Head of caudate nucleus (tissue), 42 donors: ENCODE measurements at places on chromosomes 2 and 18.

DNA sequence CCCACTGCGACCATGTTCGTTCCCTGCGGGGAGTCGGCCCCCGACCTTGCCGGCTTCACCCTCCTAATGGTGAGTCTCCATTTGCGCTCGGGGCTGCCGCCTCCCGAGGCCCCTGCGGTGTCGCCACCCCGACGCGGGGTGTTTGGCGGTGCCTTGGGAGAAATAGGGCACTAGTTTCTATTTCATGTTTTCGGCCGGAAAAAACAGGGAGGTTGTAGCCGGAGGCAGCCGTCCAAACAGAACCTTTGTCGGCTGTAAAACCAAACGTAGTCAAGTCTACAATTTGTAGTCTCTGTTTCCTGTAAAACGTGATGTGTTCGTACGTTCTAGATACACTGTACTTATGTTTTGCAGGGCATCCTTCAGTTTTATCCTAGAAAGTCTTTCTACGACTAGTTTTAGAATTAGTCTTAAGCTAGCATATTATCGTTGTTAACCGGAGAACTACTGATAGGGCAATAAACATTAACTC is 290 bp downstream of the PSMG2 start:
- no peak for DNase-seq

- no peak for DNase-seq
Measured at GRCh38 chr2:127410871-127411652, 7.2 kb upstream of the PROC start.

DNA sequence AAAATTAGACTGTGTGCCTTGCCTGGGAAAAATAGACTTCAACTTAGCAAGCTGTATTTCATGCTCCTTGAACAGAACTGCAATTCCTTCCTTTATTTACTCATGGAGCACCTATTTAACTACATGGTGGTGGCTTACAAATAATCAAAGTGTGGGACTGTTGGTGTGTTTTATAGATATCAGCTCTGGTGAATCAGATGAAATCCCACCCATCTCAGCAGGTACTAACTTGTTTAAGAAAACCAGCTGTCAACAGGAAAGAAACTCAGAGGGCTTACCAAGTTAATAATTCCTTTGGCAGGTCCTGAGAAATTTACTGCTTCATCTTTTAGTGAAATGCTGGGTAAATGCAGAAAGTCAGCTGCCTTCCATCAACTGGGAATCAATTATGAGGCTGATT is 830.6 kb downstream of the SLC4A3 start:
- no peak for DNase-seq

GRCh38 chr2:196431076-196431475 is 208.4 kb upstream of the CCDC150 start:
- no peak for DNase-seq

DNA sequence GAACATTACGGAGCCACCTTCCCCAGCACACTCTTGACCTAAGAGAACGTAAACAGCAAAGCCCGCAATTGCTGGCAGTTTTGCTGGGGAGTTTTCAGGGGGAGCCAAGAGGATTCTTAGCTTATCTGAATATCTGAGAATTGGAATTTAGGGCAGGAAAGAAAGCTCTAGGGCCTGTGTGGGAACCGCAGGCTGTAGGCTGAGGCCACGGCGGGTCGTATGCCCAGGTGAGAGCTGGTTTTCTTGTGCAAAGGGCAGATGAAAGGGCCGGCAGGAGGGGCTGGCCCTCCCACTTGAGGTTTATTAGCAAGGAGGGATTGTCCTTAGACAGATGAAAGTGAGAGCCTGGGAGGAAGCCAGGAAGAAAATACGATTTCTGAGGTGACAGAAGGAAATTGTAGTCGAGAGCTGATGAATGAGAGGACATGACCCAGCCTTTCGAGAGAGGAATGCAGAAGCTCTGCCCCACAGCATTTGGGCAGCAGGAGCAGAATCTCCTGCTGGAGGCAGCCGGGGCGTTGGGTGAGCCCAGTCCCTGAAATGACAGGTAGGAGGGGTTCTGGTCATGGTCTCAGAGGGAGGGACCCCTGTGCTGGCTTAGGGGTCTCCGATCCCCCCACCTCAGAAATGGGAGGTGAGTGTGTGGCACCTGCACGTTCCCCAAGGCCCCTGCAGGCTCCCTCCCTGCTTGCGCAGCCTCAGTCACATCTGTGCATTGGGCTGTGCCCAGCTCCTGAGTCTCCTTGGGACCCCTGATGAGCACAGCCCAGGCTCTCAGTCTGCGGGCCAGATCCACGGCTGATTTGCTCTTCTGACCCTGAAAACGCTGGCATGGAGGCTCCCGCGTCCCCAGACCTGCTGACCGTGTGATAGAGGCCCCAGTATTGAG is 61.1 kb downstream of the CABLES1 start:
- no peak for DNase-seq

GRCh38 chr18:50441016-50441415 is 66.2 kb downstream of the SKA1 start:
- no peak for DNase-seq

DNA sequence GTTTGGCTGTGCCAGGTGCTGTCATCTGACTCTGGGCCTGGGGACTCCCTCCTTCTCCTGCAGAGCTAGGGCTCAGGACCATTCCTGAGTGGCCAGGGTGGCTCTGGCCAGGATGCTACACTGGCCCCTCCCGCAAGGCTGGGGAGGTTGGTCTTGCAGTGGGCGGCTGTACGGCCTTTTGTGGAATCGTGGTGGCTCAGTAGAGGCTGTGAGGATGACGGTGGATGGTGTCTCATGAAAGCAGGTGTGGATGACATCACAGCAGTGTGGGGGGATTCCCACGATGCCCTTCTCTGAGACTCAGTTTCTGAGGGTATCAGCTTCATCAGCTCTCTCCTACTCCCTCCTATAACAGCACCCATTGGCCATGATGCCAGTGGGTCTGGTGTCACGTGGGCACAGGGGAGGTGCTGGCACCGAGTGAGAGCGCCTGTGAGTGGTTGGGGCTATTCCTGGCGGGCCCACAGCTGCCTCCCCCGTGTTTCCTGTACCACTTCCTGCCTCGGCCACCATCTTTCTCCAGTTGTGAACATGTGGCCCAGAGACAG is 144.2 kb upstream of the HDAC4 start:
- no peak for DNase-seq

GRCh38 chr2:81093031-81093430 is 788.5 kb upstream of the LRRTM1 start:
- no peak for DNase-seq

DNA sequence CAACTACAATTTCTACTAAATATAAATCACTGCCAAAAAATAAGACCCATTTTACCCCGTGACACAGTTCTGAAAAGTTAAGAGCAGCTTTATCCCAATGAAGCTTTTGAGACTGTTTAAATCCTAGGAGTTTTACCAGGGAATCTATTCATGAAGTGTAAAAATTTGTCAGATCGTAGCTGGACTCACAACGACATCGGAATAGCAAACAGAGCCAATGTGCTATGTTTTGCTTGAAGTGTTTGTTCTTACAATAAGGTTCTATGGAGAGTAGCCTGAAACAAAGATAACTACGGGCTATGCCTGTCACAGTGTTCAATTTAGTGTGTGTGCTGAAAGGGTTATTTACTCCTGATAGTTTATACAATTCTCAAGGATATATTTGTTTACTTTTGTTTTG is 78.5 kb upstream of the L3MBTL4 start:
- no peak for DNase-seq

DNA sequence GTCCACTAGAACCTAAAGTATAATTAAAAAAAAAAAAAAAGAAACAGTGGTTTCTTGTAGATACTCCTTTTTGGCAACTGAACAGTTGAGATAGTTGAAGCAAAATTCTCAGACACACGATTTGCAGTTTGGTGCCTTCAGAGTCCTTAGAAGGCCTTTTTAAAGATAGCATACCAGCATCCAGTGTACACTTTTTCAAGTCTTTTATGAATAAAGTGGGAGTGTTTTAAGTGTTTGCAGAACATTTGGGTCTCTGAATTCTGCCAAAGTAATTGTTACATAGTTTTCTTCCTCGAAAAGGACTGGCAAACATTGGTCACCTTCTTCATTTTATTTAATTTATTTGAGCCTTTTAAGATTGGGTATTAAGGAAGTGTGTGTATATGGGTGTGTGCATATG is 62.3 kb downstream of the SPTBN1 start:
- DNase-seq, result no peak
